Putamen (tissue), 1 donor: ENCODE measurements at places on chromosomes 4 and X.

DNA sequence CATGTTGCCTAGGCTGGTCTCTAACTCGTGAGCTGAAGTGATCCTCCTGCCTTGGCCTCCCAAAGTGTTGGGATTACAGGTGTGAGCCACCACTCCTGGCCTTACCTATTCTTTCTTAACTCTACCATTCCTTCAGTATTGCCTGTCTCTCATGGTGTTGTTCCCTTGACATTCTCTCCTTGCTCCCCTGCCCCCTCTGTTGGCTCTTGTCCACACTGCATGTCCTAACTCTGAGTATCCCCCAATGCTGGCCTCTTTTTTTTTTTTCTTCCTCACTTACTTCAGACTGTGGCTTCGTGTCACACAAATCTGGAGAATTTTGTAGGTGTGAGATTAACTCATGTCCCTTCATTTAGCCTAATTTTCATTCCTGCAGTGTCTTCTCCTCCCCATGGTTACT is 22.9 kb upstream of the FRMPD4 start:
- DNase-seq, result no peak

- no peak for DNase-seq
Measured at GRCh38 chrX:136112778-136113177, 34.6 kb upstream of the FHL1 start.

- DNase-seq, result no peak
Measured at GRCh38 chr4:76235915-76236314, 15.6 kb upstream of the FAM47E start.

GRCh38 chr4:185039508-185040273 is 21.4 kb downstream of the HELT start:
- DNase-seq, result peak; percentile 44

DNA sequence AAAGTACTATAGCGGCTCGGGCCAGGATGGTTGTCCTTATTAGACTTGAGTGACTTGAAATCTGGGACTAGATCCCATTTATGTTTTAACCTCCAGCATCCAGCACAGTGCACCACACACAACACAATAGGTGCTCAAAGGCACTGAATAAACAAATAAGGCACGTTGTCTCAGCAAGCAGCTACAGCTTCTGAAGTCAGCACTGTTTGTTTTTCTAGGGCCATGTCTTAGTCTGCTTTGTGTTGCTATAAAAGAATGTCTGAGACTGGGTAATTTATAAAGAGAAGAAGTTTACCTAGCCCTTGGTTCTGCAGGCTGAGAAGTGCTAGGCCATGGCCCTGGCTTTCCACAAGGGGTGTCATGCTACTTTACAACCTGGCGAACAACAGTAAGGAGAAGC is 102.1 kb upstream of the LNX1 start:
- no peak for DNase-seq

DNA sequence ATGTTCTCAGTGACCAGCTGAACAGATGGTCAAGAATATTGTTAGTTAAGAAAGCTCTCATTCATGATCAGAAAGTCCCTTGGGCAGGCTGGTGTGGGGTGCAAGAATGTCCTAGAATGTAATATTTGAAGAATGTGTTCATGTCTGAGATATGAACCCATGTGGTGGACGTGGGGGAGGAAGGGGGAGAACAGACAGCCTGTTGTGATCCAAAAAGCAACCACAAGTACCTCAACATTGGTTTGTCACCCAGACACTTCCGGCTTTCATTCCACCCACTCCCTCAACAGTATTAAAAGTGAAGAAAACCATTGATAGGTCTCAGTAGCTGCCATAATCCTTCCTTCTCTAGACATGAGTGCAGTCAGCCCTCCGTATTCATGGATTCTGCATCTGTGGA is 82.2 kb downstream of the MAML3 start:
- DNase-seq, result no peak

- no peak for DNase-seq
Measured at GRCh38 chr4:137576446-137576845, 44.2 kb upstream of the PCDH18 start.

GRCh38 chrX:48936429-48937053 is 17.7 kb upstream of the PIM2 start:
- no peak for DNase-seq

DNA sequence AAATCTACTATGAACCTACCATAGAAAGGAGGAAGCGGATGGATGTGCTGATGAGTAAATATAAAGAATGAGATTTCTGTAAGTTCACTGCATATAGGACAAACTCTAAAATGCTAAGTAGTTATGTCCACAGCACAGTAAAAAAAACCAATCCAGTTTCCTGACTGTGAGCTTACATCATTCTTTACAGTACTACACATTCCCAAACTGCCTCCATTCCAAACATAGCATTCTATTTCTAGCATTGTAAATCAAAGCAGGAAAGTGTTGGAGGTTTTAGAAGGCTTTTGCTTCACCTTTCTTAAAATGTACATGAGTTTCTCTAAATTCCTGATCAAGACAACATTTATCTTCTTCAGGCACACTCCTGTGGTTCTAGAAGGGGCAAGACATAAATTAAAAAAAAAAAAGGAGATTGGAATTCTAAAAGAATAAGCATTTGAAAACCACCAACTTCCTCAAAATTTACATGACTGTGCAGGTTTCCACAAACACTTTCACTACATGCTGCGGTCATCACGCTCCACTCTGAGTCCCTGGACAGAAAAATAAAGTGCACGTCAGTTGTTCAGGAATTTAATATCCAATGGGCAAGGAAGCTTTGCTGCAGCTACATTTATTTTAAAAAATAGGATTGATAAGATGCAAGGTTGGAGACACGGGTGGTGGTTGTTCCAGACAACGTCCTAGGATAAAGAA is 297.6 kb upstream of the STS start:
- no peak for DNase-seq

DNA sequence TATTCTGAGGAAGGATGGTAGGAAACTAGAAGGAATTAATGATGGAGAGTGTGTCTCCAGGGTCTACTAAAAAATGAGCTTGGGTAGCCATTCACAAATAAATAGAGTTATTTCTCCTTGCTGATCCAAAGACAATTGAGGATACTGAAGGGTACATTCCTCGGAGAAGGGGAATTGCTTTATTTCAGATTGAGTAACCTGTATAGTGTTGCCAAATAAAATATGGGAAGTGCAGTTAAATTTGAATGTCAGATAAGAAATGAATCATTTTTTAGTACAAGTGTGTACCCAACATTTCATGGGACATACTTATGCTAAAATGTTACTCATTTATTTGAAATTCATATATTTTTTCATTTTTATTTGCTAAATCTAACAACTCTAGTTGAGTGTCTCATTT is 16.0 kb upstream of the VSIG1 start:
- DNase-seq, result no peak

DNA sequence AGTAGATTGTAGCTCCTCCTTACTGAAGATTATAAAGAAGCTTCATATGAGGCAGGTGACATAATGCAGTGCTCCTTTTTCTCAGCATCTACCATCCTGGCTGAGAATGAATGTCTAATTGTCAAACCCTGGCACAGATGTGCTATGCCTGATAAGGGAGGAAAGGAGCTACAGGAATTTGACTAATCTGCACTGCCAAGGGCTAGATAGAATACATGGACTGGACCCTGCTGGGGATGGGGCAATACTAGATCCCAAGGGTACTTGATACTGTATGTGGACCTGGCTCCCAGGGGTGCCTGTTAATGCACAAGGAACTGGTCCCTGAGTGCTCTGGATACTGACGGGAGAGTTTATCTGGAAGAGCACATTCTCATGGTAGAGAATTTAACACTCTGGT is 362.2 kb upstream of the EMCN start:
- DNase-seq, result no peak

DNA sequence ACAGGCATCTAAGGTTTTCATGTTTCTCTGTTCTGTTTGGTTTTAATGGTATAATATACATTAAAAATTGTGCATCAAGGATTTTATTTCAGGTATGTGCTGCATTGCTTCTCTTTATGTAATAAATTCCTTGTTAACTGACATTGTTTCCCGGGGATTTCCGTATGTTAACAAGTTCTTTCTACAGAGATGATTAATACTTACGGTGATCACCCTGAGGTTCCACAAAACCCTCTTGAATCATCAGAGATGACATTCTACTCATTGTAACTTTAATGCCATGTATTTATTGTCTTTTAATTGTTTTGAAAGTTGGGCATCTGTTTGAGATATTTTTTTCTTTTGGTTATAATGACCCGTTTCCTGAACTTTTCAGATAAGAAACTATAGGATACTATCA is 37.5 kb downstream of the ARHGAP10 start:
- DNase-seq, result no peak

GRCh38 chrX:20254712-20255299 is 11.9 kb downstream of the RPS6KA3 start:
- DNase-seq, result no peak

- no peak for DNase-seq
Measured at GRCh38 chr4:151674804-151675391, 85.9 kb downstream of the GATB start.

DNA sequence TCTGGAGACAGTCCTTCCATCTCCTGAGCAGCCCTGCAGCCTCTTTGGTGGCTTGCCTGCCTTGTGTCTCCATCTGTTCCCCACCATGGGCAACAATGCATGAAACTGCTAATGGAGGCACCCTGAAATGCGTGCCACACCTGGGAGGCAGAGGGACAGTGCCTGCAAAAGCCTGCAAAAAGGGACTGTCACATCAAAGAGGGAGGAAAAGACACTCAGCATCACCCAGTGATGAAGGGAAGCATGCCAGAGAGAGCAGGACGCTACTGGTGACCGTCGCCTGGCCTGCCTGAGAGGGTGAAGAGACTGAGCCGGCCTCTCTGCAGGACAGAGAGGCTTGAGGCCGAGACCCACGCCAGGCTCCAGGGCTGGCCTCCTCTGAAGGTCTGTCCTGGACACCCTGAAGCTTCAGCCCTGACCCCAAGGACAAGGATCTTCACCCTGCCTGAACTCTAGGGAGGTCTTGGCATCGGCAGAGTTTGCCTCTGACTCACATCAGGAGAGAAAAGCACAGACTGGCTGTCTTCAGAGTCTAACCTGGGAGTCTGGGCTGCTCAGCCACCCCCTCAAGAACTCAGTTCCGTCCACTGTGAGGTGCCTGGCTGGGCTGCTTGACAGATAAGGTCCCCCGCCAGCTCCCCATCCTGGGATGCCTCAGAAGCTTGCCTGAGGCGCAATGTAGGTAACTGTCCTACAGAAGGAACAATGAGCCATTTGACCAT is 8.1 kb downstream of the ACSL1 start:
- DNase-seq, result no peak

GRCh38 chrX:37349221-37350033 is at the start of gene PRRG1:
Gene PRRG1, plus strand, starts transcription at chrX:37349364. Its CDS starts 56,886 bp downstream, at chrX:37406250.
- peak; percentile 82 for DNase-seq

- no peak for DNase-seq
Measured at GRCh38 chr4:126137782-126138170, 823.0 kb downstream of the FAT4 start.

DNA sequence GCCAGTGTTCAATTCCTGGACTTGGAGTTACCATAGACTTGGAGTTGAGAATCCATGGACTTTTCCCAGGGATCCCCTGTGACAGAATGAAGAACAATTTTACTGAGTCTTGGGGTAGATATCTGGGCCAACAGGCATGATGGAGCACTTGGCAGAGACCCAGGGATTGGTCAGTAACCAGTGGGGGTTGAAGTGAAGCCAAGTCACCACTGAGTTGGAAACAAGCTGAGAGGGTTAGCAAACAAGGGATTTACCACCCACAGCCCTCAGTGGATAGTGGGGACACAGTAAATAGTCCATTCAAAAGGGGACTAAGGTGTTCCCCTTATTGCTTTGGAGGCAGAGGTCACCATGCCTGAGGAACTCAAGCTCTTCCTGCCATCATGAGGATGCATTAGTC is 281.7 kb downstream of the PPP1R2C start:
- no peak for DNase-seq

DNA sequence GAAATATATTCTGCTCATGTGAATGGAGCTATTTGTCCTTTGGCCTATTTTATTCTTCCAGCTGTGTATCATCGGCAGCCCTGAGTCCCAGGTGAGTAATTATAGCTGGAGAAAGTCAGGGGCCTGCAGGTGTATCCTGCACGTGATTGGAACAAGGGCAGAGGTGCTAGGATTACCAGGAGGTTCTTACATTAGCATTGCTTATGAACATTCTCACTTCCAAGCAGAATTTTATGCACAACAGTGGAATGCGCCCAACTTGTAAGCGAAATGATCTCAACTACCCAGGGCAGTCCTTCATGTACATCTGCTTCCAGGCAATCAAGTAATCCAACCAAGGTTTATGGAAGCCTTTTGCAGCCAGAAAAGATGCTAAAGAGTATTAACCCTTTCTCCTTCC is 68.9 kb upstream of the NRK start:
- no peak for DNase-seq

- no peak for DNase-seq
Measured at GRCh38 chr4:152456609-152457008, 79.3 kb downstream of the FBXW7 start.

GRCh38 chrX:10875995-10876394 is 235.1 kb upstream of the HCCS start:
- DNase-seq, result no peak

GRCh38 chrX:103877571-103877970 is 45.5 kb upstream of the RAB9B start:
- DNase-seq, result no peak

DNA sequence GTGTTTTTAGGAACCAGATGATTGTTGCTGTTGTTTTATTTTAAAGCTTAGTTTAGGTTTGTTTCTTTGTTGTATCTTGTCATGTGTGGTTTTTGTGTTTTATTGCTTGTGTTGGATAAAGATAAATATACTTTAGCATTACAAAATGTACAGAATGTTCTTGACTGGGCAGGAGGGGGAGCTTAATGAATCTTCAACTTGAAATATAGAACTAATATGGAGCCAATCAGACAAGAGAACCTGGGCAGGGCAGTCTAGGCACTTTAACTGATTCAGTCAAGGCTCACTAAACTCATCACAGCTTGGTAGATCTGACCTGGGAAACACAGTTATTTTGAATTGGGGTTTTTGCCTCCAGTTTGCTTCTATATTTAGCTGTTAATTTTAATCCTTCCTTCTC is 304.2 kb downstream of the ARHGAP24 start:
- DNase-seq, result no peak

- DNase-seq, result no peak
Measured at GRCh38 chr4:40462326-40462725, 127.2 kb downstream of the CHRNA9 start.

DNA sequence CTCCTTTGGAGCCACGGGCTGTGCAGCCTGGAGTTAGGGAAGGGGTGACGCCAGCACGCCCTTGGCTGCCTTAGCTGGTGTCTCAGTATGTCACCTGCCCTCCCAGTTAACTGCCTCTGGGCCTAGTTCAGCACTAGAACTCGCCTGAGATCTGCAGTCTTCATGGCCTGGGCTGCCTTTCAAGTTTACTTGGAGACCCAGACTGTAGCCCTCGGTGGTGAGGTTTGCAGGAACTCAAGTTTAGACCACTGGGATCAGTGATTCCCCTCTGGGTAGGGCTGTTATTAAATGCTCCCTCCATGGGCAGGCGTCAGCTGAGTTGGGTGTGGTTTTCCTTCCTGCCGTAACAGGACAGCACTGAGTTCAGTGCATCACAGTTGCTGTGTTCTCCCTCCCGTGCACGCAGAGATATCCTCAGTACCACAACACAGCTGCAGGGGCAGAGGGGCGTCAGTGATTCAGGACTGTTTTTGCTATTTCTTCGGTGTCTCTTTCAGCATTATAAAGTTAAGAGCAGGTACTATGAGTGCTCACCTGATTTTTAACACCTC is 30.5 kb downstream of the PLAC8 start:
- no peak for DNase-seq

GRCh38 chrX:119382606-119383005 is 16.5 kb upstream of the SLC25A43 start:
- DNase-seq, result no peak
